ENCODE measurements at places on chromosomes 3 and 15.

DNA sequence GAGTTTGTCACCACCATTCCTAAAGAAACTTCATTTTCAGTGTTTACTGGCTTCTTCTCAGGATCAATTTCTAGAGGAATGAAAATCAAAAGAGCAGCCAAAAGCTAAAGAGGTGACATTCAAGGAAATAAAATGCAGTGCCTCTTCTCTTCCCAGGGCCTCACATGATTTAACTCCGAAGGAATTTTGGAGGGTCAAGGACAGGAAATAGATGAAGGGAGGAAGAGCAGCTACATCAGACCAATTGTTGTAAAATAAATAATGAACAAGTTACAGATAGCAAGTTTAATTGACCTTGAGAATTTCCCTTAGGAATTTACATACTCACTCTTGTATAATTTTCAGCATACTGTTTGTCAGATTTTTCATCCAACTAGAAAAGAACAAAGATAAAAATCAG, 78.1 kb downstream of the LRRFIP2 start:
- DNase-seq, result peak; percentile 42

DNA sequence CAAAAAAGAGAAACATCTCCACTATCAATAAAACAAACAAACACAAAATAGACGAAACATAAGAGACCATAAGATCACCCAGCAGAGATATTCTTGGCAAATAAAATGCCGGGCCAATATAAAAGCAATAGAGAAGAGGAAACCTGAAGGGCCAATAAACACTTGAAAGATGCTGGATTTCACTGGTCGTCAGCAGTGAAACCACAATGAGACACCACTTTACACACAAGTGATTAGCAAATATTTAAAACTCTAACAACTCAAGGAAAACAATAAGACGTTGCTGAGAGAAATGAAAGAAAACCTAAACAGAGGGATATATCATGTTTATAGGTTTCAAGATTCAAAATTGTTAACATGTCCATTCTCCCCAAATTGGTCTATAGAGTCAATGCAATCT, 148.5 kb downstream of the WDR76 start:
- DNase-seq, result no peak

DNA sequence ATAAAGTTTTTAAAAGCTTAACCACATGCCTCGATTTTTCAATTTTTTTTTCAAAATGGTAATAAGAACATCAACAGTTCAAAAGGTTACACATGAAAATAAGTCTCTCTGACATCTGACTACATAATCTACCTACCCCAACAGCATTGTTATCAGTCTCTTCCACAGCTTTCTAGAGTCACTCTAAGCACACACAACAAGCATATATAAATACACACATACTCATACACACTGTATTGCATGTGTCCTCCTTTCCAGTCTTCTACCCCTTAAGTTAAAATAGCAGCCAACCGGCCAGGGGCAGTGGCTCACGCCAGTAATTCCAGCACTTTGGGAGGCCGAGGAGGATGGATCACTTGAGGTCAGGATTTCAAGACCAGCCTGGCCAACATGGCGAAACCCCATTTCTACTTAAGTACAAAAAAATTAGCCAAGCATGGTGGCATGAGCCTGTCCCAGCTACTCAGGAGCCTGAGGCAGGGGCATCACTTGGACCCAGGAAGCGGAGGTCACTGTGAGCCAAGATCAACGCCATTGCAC, 12.2 kb downstream of the TBL1XR1 start:
- DNase-seq, result no peak

- peak; percentile 53 for DNase-seq
These were observed 194.2 kb downstream of the EBLN2 start for GRCh38 chr3:73255609-73256029.

Data from stomach (tissue), 19 donors.